ENCODE measurements at places on chromosomes 1 and 21.
A peak's percentile ranks its signal among the peaks of the same experiment; 100 is the strongest.

- no peak for DNase-seq
Observed at GRCh38 chr1:192435704-192436103, 118.9 kb downstream of the RGS21 start.

GRCh38 chr1:221527302-221527701, 214.6 kb downstream of the DUSP10 start:
- DNase-seq, result no peak

DNA sequence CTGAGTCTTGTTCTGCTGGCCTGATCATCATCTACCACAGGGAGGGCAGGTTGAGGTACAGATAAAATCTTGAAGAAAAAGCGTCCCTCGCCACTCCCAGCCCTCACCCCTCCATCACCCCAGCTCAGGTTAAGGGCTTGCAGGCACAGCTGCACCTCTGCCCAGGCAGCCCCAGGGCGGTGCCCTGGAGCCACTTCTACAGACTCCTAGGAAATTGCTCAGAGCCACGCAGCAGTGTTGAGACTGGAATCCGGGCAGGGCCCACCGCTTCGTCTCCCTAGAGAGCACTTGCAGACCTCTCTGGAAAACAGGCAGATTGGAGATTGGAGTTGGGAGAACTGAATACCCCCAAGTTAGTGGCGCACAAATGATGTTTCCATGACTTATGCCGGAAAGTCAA, 35.3 kb downstream of the VN1R5 start:
- DNase-seq, result no peak

DNA sequence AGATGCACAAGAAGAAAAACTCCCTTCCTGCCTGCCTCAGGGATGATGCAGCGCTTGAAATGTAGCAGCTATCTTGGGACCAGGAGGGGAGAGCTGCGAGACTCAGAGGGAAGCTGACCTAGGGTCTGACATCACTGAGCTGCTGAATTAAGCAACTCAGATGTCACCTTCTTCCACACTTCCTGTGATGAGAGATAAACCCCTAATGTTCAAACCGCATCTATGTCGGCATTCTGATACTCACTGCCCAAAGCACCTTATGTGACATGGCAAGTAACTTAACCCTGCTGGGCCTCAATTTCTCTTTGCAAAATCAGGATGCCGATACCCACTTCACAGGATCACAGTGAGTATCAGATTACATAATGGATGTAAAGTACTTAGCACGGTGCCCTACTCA, 9.1 kb upstream of the AK2 start:
- no peak for DNase-seq

GRCh38 chr1:174218983-174219382, 59.7 kb downstream of the RABGAP1L start:
- DNase-seq, result no peak

- no peak for DNase-seq
Observed at GRCh38 chr1:113314600-113314999, 75.7 kb upstream of the MAGI3 start.

DNA sequence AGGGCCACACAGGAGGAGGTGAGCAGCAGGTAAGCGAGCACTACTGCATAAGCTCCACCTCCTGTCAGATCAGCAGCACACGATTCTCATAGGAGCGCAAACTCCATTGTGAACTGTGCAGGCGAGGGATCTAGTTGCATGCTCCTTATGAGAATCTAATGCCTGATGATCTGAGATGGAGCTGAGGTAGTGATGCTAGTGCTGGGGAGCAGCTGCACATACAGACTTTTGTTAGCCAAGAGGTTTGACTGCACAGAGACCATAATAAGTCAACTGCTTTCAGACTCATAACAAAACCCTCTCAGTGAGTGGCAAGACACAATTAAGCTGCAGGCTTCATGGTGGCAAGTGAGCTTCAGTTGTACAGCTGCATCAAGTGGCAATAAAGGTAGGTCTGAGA, 83.4 kb downstream of the PSMG1 start:
- DNase-seq, result no peak

GRCh38 chr21:28602546-28602945, 390.1 kb downstream of the LTN1 start:
- DNase-seq, result no peak

- DNase-seq, result peak; percentile 69
Observed at GRCh38 chr1:1019122-1019999, 559 bp upstream of the AGRN start.

Measured in stimulated activated CD8-positive, alpha-beta memory T cell treated with anti-CD3 and anti-CD28 coated beads, Interleukin-12 subunit alpha, Interleukin-12 subunit beta, amount 100 ng/mL, for 4 hours (primary cell).